ENCODE measurements at places on chromosomes 12 and 14. TPM values are rescaled to one million over a fixed set of nuclear protein-coding genes. Genes with fewer than 3 reads are reported as not detected.

- DNase-seq: no peak
Measured at GRCh38 chr14:29671034-29671433, 256.6 kb downstream of the PRKD1 start.

DNA sequence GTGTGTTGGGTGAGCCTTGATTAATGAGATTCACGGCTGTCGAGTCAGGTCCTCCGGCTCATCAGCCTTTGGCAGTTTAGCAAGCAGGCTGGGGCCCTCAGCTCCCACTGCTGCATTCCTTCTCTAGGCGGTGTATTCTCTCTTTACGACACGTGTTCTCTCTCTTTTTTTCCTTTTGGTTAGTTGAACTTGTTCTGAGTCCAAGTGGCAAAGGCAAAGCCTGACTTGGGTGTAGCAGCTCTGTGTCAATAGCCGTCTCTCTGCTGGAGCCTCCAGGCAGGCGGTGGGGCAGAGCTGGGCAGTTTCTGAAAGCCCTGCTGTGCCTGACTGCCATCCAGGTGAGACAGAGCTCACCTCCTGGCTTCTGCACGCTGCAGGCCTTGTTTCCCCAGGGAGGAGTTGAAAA, 46.6 kb downstream of the SUSD6 start:
- no peak for DNase-seq

DNA sequence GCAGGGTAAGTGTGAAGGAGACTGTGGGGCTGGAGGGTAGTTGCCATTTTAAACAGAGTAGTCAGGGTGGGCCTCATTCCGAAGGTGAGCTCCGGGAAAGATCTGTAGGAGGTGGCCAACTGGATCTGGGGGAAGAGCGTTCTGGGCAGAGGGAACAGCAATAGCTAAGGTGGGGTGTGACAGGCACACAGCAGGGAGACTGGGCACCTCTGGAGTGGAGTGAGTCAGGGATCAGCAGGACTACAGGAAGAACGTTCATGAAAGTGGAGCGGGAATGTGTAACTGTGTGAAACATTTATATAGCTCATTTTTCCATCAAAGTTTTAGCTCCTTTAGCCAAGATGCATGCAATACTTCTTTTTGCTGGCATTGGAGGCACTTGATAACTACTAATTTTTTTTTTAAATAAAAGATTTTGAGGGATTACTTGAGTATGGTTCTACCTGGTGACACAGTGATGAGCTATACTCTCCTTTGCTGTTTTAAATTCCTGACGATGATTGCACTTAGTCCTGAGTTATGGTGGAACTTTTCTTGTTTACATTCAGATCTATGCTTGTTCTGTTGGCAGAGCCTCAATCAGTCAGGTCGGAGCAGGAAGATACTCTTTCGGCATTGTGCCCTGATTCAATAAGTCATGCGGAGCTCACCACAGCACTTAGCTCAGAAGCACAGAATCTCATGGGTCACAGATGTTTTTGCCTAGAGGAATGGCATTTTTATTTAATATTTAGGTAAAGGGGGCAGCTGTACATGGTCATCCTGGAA, 106.4 kb downstream of the WIF1 start:
- no peak for DNase-seq

GRCh38 chr14:97301931-97302559, 504.9 kb downstream of the VRK1 start:
- no peak for DNase-seq

DNA sequence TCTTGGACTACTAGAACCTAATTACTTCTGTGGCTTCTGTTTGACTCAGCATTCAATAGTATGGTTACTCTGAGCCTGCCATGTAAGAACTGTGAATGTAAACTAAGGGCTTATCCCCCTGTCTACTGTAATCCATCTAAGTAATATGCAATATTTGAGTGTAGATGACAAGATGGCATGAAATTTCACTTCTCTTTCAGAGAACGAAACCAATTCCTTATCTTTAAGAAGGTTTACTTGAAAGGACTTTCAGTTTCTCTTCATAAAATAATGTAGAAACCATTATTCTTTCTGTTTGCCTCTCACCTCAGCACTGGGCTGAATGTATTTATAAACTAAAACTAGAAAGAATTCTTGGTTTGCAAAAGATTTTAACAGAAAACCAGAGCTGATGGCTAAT, 60.4 kb upstream of the ARID2 start:
- no peak for DNase-seq

- no peak for DNase-seq
Measured at GRCh38 chr12:108099778-108100489, 29.2 kb upstream of the WSCD2 start.

GRCh38 chr14:98144964-98145363, 1127.0 kb downstream of the BCL11B start:
- no peak for DNase-seq

- DNase-seq: no peak
Measured at GRCh38 chr12:39277416-39277815, 165.5 kb downstream of the KIF21A start.

DNA sequence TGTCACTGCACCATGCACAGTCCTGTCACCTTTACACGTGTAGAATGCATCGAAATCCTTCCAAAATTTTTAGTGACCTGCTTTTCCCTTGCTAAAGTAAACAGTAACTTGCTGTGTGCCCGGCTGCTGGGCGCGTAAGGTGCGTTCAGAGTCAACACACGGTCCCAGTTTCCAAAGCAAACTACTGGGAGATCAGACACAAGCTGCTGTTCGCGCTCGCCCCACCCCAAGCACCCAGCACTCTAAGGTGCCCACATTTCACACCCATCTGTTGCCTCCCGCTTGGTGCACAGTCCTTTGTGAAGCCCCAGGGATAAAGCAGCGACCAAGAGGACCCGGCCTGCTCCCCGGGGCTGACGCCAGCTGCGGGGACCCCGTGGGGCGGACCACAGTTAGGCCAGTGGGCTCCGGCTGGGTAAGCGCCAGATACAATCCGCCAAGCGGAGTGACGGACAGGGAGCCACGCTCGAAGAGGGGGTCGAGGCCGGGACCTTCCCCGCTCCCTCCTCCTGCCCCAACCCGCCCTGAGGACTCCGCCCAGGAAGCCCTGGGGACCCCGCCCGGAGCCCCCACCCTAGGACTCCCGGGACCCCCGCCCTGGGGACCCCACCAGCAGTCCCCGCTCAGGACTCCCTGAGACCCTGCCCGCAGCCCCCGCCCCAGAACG, 633 bp downstream of the STX2 start:
- DNase-seq: no peak

GRCh38 chr14:94547726-94548125, 13.5 kb upstream of the SERPINA4 start:
- no peak for DNase-seq

- peak; percentile 58 for DNase-seq
Measured at GRCh38 chr14:92625213-92625612, 111.6 kb downstream of the RIN3 start.

The DAAM1 gene
- total RNA-seq: 13.7 TPM

The TAS2R9 gene
- total RNA-seq: not detected

The FGD4 gene
- total RNA-seq: 2.8 TPM

The GALNT16 gene
- not detected for total RNA-seq

The ITGB7 gene
- not detected for total RNA-seq

The ASIC1 gene
- 0.50 TPM for total RNA-seq

The TMEM179 gene
- total RNA-seq: not detected

The KLHL33 gene
- total RNA-seq: not detected
